ENCODE measurements at places on chromosomes 3 and 15.

DNA sequence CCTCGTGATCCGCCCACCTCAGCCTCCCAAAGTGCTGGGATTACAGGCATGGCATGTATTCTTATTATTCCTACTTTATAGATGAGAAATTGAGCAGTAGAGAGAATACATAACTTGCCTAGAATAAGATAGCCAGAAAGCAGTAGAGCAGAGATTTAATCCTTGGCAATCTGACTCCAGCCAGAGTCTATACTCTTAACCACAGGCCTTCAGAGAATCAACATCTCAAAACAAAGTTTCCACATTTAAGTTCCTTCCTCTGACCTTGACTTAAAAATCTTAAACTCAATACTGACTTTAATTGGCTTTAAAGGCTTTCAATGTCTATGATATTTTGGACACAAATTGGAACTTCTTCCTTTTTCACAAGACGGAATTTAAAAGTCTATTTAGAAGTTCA, 37.1 kb downstream of the ZNF106 start:
- no peak for DNase-seq

GRCh38 chr3:167829071-167829470, 93.5 kb downstream of the SERPINI1 start:
- DNase-seq: no peak

- DNase-seq: no peak
Observed at GRCh38 chr3:49869525-49870126, at the start of gene CAMKV. Gene CAMKV, minus strand, starts transcription at chr3:49869906. Its CDS starts 7,518 bp downstream, at chr3:49862388.

DNA sequence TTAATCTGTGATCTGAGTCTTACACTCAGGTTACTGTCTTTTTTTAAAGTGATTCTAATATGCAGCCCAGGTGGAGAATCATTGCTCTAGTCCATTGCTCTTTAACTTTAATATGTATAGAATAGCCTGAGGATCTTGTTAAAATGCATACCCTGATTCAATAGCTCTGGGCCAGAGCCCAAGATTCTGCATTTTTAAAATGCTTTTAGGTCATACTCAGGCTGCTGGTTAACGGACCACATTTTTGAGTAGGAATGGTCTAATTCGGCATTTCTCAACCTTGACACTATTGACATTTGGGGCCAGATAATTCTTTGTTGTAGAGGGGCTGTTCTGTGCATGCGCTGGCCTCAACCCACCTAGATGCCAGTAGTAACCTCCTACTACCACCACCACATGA, 20.9 kb upstream of the FSTL1 start:
- DNase-seq: no peak

DNA sequence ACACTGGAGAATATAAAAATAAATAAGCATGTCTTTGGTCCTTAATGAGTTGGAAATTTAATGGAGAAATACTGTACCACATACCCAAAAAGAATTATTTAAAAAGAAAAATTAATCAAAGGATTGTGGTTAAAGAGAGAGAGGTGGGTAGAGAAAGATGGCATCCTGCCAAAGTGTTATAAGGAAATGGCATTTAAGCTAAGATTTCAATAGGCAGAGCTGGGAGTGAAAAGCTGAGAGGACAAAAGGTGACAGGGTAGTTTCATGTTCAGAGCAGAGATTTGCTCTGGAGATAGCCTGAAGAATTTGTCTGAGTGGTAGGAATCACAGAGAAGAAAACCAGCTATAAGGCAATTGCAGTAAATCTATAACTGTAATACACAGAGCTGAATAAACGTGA, 181.0 kb downstream of the SI start:
- DNase-seq: no peak

All from globus pallidus (tissue), 1 donor.